Upper lobe of left lung (tissue), 6 donors: ENCODE measurements at places on chromosomes 4 and X. TPM values are rescaled to one million over a fixed set of nuclear protein-coding genes. Genes with fewer than 3 reads are reported as not detected.

PGK1 gene
- 295 TPM for total RNA-seq

TCP11X1 gene
- total RNA-seq = not detected

SLC26A1 gene
- 0.61 TPM for total RNA-seq

PABPC5 gene
- 0.33 TPM for total RNA-seq

ADAMTS3 gene
- total RNA-seq = 1.6 TPM

DNA sequence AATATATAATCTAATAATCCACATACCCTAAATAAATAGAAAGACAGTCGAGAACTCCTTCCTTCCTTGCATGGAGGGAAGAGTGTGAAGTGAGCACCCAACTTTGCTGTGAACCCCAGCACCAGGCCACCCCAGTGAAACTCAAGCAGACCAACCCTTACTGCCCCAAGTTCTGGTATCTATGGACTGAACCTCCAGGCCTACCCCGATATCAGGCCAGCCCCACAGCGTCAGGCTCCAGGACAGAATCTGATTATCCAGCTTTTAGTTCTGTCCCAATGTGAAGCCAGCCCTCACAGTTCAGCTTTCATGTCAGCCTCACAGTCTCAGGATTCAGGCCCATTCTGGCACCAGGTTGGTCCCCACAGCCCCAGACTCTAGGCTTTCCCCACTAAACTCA is 1617.2 kb upstream of the AGA start:
- no peak for DNase-seq
- no peaks in the 10 kb centered on the region for H3K4me1 ChIP-seq
- no peaks in the 10 kb centered on the region for H3K36me3 ChIP-seq
- no peak overlapping the region for H3K4me3 ChIP-seq
- no peaks in the 10 kb centered on the region for H3K27me3 ChIP-seq

- no peaks in the 10 kb centered on the region for H3K36me3 ChIP-seq
- no peak overlapping the region for H3K4me3 ChIP-seq
- DNase-seq = no peak
- H3K27me3 ChIP-seq = no peaks in the 10 kb centered on the region
- no peaks in the 10 kb centered on the region for H3K4me1 ChIP-seq
Measured at GRCh38 chr4:107366016-107366735, 330.1 kb upstream of the DKK2 start.

GRCh38 chr4:15682242-15683142 is 865 bp downstream of the FAM200B start:
- H3K36me3 ChIP-seq = no peaks in the 10 kb centered on the region
- DNase-seq = no peak
- H3K4me1 ChIP-seq = peaks cover 15% of the 10 kb centered on the region
- H3K27ac ChIP-seq = peak overlapping the region; percentile 87
- no peaks in the 10 kb centered on the region for H3K27me3 ChIP-seq

DNA sequence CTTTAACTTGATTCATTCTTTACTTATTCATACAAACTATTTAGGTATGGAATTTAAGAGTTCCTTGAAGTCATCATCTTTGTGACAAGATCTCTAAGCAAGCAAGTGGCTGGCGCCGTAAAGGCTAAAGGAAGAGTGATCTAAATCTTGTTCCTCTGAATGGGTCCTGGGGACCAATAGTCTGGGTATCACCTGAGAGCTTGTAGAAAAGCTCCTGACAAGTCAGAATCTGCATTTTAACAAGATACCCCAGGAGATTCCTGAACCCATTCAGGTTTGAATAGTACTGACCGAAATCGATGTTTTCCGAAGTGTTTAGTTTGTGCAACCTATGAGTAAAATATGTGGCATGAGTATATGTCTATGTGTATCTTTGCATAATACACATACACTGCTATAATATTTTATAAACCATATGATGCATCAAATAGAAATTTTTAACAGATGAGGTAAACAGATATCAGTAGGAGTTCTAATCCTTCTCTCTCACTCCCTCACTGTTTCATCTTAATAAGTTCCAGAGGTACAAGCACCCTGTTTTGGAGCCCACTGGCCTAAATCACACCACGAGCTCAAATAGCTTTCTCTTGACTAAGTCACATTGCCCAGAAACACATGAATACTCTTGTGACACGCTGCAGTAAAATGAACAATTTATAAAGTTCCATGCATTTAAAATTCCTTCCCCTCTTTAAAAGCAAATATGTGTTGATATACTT is 170.0 kb downstream of the RELL1 start:
- no peaks in the 10 kb centered on the region for H3K27me3 ChIP-seq
- no peaks in the 10 kb centered on the region for H3K4me1 ChIP-seq
- H3K27ac ChIP-seq = no peak overlapping the region
- no peaks in the 10 kb centered on the region for H3K36me3 ChIP-seq
- no peak for DNase-seq

GRCh38 chr4:28146191-28146590 is 1285.5 kb downstream of the STIM2 start:
- H3K36me3 ChIP-seq = no peaks in the 10 kb centered on the region
- no peak for DNase-seq
- H3K4me3 ChIP-seq = no peak overlapping the region
- no peak overlapping the region for H3K27ac ChIP-seq

DNA sequence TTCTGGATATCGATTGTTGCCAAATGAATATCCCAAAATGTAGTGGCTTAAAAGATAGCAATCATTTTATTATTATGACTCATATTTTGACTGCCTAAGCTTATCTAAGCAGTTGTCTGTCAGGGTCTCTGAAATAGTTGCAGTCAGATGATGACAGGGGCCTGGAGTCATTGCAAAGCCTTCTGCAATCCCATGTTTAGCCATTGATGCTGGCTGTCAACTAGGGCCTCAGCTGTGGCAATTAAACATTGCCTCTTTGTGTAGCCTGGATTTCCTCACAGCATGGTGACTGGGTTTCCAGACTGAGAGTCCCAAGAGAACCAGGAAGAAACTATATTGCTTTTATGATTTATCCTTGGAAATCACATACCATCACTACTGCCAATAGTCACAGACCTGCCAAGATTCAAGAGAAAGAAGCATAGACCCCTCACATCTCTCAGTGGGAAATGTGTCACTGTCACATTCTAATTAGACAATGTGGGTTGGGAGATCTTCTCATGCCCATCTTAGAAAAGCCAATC is 227.3 kb upstream of the NOCT start:
- H3K27me3 ChIP-seq = no peaks in the 10 kb centered on the region
- H3K4me3 ChIP-seq = no peak overlapping the region
- H3K4me1 ChIP-seq = no peaks in the 10 kb centered on the region
- H3K36me3 ChIP-seq = no peaks in the 10 kb centered on the region
- no peak overlapping the region for H3K27ac ChIP-seq

GRCh38 chr4:1239950-1240307 is 9.0 kb downstream of the CTBP1 start:
- no peak overlapping the region for H3K27ac ChIP-seq
- no peaks in the 10 kb centered on the region for H3K27me3 ChIP-seq
- no peak for DNase-seq
- H3K4me1 ChIP-seq = peaks cover 39% of the 10 kb centered on the region
- H3K36me3 ChIP-seq = peaks cover 64% of the 10 kb centered on the region
- H3K4me3 ChIP-seq = no peak overlapping the region

DNA sequence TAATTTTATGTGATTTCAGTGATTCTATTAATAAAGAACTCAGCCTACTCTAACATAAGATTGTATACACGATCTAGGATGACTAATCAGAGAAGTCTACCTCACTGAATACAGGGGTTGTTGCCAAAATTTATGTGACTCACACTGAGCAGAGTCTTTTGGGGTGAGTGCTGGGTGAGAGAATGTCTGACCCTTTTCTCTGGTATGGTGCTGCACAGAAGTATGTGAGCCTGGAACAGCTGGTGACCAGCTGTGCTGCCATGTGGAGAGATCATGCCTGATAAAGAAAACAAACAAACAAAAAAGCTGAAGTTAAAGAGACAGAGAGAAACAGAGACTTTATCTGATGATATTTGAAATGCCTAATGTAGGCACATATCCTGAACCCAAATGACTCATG is 618.1 kb upstream of the GRIA3 start:
- H3K27ac ChIP-seq = no peak overlapping the region
- DNase-seq = no peak
- no peaks in the 10 kb centered on the region for H3K27me3 ChIP-seq
- H3K36me3 ChIP-seq = no peaks in the 10 kb centered on the region
- H3K4me1 ChIP-seq = no peaks in the 10 kb centered on the region

DNA sequence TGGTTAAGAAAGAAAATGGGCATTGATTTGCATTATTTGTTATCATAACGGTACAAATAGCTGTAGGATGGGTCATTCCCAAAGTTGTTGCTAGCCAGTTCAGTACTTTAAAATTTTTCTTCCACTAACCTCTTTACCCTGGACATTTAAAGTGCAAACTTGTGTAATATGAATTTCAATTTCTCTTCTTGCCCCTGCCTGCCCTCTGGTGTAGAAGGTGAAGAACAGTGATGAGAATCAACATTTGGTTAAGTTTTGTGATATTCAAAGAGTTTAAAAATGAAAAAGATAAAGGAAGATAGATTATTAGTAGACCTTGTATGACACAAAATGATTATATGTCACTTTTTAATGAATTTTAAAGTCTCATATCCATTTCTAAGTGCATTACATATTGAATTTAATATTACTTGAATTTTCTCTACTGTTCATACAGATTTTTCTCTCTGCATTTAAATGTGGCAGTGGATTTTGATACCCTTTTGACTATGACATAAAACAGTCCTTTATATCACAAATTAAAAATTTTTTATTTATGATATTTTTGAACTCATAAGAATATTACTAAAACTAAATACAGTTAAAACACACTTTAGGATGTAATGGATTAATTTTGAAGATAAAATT is 337.7 kb downstream of the BMPR1B start:
- no peak overlapping the region for H3K4me3 ChIP-seq
- no peak for DNase-seq
- no peaks in the 10 kb centered on the region for H3K36me3 ChIP-seq
- no peaks in the 10 kb centered on the region for H3K27me3 ChIP-seq

DNA sequence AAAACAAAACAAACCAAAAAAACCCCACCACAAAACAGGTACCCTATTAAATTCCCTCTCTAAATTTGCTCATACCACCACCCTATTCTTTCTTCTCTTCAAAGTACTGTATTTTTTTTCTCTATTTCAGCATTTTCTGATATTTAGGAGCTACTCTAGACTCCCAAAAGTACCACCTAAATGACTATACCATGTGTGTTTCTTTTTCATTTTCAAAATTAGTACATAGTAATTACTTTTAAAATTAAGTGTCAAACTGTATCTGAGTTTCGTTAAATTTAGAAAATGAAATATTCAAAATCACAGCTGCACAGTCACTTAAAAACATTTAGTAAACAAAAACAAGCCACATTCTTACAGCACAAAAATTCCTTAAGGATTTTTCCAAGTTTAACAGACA is 161.7 kb downstream of the FBXW7 start:
- H3K36me3 ChIP-seq = no peaks in the 10 kb centered on the region
- H3K4me3 ChIP-seq = no peak overlapping the region
- H3K4me1 ChIP-seq = no peaks in the 10 kb centered on the region
- H3K27me3 ChIP-seq = no peaks in the 10 kb centered on the region

DNA sequence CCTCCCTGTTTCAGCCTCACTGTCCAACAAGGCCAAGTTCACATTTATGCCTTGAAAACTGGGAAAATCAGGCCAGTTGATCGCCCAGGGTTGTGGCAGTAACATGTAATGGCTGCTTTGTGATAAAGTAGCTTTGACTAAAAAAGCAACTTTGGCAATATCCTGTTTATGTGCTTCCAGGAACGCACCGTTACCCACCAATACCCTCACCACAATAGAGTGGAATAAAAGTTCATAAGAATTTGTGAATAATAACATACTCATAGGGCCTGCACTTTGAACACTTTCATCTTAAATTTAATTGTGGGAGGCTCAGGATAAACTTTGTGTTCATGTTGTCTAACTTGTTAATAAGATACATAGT is 80.7 kb upstream of the MAML3 start:
- no peak for DNase-seq
- H3K36me3 ChIP-seq = no peaks in the 10 kb centered on the region
- peaks cover 21% of the 10 kb centered on the region for H3K4me1 ChIP-seq
- H3K27ac ChIP-seq = no peak overlapping the region

DNA sequence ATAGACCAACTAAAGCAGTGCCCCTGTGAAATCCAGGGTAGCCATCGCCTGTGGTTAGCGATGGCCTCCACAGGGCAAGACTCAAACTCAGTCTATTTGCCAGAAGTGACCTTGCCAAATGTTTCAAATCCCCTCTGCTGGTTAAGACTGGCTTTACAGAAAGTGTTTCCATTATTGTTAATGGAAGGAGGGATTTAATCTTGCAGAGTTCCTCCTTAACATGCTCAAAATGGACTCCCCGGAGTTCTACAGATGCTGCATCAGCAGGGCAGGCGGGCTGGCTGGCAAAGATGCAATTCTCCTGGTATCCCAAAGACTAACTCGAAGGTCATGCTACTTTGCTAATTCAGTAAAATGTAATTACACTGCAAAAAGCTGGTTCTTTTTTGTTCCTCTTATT is 313.0 kb upstream of the SLC7A11 start:
- no peak overlapping the region for H3K27ac ChIP-seq
- no peak overlapping the region for H3K4me3 ChIP-seq
- H3K4me1 ChIP-seq = no peaks in the 10 kb centered on the region
- H3K27me3 ChIP-seq = no peaks in the 10 kb centered on the region
- no peak for DNase-seq

DNA sequence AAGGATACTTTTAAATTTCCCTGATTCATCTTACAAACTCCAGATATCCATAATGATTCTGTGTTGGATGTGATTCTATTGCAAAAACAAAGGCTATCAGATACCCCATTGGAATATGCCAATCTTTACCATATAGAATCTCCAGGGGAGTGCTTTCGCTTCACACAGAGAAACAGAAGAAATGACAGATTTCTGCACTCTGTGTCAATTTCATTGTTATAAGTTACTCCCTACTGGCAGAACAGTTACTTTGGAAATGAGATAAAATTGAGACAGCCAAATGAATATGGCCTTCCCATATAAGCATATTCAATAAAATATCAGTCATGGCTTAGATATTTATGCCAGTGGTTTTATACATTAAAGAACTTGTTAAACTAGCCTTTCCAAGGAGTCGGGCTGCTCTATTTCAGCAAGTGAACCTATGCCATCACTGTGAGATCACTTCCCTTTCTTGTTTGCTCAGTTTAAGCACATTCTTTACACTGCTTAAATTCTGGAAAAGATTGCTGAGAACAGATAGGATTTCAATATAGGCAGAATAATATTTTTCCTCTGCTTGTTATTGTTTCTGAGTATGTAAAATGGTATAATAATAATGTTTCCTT is 127.5 kb upstream of the ANXA10 start:
- no peak for DNase-seq
- no peak overlapping the region for H3K27ac ChIP-seq
- H3K4me3 ChIP-seq = no peak overlapping the region
- no peaks in the 10 kb centered on the region for H3K4me1 ChIP-seq
- no peaks in the 10 kb centered on the region for H3K36me3 ChIP-seq

GRCh38 chr4:168059251-168059650 is 33.1 kb upstream of the ANXA10 start:
- no peaks in the 10 kb centered on the region for H3K4me1 ChIP-seq
- H3K27ac ChIP-seq = no peak overlapping the region
- H3K27me3 ChIP-seq = no peaks in the 10 kb centered on the region
- no peak for DNase-seq

- no peaks in the 10 kb centered on the region for H3K27me3 ChIP-seq
- H3K4me1 ChIP-seq = no peaks in the 10 kb centered on the region
- H3K27ac ChIP-seq = no peak overlapping the region
- DNase-seq = no peak
Measured at GRCh38 chr4:115360431-115360830, 247.0 kb upstream of the NDST4 start.
